ENCODE measurements at places on chromosomes 5 and 9.

GRCh38 chr9:91185193-91185886 is 176.4 kb downstream of the AUH start:
- no peak for DNase-seq

GRCh38 chr5:159442206-159442850 is 112.0 kb upstream of the IL12B start:
- no peak for DNase-seq

DNA sequence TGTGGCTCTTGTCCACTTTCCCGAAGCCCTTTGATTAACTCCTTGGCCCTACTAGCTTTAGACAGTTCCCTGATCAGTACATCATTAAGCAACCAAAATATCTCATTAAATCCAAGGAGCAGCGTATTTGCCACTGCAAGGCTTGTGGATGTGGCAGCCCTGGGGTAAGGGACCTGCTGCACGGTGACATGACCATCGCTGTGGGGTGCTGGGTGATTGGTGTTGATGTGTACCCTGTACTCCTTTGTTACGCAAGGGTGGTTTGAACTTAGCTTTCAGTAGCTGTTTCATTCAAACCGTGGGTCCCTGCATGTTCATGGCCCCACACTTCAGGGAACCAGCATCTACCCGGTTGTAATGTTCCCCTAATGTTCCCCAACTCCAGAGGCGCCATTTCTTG is 41.0 kb downstream of the OTULIN start:
- no peak for DNase-seq

- no peak for DNase-seq
These were observed 81.9 kb downstream of the SCAI start for GRCh38 chr9:125061391-125061790.

GRCh38 chr9:92097997-92098482 is 17.2 kb downstream of the SPTLC1 start:
- peak; percentile 53 for DNase-seq

DNA sequence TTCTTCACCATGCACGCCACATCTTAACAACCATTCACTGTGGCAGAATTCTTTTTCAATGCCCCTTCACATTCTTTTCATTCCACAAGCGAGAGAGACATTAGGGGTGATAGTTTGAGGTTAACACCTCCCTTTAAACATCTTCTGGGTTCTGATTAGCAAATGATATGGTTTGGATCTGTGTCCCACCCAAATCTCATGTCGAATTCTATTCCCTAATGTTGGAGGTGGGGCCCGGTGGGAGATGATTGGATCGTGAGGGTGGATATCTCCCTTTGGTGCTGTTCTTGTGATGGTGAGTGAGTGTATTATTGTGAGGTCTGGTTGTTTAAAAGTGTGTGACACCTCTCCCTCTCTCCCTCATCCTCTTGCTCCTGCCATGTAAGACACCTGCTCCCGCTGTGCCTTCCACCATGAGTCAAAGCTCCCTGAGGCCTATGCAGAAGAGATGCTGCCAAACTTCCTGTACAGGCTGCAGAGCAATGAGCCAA is 46.1 kb upstream of the RAI14 start:
- DNase-seq = no peak

- no peak for DNase-seq
These were observed 12.2 kb downstream of the TMEFF1 start for GRCh38 chr9:100485196-100485595.

- DNase-seq = no peak
These were observed 17.6 kb upstream of the ADAM19 start for GRCh38 chr5:157593052-157593757.

DNA sequence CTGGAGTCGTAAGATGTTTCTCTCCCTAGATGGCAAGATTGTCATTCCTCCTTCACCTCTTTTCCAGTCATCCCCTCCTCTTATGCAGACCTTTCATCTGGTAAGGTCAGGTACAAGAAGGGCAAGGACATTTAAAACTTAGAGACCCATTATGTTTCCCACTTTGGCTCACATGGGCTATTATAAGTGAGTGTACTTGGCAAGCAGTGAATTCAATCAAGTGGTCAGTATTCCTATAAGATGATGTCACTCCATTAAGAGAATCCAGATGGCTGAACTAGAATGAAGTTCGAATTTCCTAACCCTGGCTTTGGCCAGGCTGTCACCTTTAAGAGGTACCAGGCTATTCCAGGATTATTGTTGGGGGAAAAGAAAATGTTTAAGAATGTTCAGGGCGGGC is 32.2 kb downstream of the ZNF131 start:
- no peak for DNase-seq

- DNase-seq = no peak
These were observed 25.5 kb upstream of the STOM start for GRCh38 chr9:121395558-121395957.

GRCh38 chr5:55101556-55102276 is 730 bp upstream of the GZMA start:
- peak; percentile 69 for DNase-seq

DNA sequence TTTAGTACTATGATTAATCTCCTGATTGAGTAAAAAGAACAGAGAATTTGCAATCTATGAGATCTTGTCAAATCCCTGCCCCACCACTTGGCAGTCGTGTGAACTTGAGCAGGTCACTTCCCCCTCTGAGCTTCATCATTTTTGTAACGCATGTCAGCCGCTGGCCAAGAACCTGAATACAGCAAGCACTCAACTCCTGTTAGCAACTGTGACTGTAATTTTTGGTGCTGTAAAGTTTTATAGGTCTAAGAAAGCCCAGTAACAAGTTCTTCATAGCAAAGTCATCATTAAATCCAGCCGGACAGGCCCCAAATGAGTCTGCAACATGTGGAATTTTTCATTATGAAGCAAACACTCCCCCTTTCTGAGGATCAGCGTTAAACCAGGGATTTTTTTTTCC is 49.4 kb downstream of the DRD1 start:
- DNase-seq = no peak

- DNase-seq = no peak
These were observed 925.8 kb downstream of the TLE1 start for GRCh38 chr9:80763536-80763935.

DNA sequence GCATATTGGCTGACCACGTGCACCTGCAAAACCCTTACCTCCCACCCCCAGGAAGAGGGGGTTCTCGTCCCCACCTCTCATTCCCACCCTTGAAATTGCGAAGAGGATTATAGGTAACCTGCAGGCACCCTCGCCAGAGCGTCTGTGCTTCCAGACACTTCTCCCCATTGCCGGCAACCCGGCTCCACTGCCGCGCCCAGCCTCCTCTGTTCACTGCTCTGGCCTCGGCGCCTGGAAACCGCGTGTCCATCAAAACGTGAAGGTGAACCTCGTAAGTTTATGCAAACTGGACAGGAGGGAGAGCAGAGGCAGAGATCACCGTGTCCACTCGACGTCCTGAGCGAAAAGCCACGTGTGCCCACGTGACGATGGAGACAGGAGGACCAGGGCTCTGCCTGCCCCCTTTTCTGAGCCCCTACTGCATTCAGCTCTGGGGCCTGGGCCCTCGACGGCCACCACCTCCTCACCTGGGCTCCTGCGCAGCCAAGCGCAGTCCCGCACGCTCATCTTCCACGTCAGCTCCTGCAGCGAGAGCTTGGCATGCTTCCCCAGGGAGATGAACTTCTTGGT is 1.9 kb downstream of the TERT start:
- DNase-seq = no peak

DNA sequence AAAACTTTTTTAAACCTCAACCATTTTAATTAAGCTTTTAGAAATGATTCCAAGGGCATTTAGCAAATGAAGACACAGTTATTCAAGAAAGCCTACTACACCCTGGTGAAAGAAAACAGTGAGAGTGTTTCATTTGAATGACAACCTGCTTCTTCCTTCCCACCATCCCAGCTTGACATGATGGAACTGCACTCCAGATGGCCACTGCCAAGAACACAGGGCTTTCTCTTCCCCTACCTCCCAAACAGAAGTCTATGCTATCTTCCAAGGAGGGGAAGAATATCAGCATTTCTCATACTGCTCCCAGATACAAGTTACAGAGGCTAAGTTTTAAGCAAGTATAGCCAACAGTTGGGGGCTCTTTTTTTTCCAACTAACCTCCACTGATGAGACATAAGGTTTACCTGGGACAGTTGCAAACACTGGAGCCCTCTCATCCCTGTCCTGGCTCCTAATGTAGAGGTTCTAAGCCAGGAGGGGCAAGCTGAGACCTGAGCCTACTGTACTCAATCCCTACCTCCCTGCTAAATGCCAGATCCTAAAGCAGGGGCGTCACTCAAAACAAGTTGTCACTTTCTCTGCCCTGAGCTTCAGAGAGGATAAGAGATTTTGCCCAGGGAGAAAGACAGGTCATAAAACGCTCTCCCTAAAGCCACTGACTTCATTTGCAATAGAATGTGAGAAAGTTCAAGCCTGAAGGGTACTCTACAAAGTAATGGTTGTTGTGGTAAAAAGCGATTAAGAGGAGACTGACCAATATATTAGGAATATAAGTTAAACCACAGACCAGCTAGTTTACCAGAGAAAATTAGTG is 88.5 kb upstream of the SLC27A6 start:
- DNase-seq = no peak

DNA sequence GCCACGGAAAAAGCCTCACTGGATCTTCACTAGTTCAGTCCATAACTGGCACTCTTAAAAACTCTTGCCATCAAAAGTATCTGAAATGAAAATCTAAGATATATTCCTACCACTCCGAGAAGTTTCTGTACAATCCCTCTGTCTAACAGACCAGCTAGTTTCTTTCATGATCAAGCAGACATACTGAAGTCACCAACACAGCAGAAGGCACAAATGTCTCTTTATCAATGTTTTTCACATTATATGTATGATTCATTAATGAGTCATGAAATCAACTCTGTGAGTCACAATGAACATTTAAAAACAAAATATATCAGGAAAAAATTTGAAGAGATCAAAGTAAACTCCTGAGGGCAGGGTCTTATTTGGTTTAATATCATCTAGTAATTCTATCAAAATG is 50.8 kb downstream of the F2R start:
- DNase-seq = no peak

Data from common myeloid progenitor, CD34-positive (primary cell).